ENCODE measurements at places on chromosomes 16 and 17.

- DNase-seq = peak; percentile 60
Measured at GRCh38 chr16:1048442-1049112, 24.0 kb upstream of the SSTR5 start.

DNA sequence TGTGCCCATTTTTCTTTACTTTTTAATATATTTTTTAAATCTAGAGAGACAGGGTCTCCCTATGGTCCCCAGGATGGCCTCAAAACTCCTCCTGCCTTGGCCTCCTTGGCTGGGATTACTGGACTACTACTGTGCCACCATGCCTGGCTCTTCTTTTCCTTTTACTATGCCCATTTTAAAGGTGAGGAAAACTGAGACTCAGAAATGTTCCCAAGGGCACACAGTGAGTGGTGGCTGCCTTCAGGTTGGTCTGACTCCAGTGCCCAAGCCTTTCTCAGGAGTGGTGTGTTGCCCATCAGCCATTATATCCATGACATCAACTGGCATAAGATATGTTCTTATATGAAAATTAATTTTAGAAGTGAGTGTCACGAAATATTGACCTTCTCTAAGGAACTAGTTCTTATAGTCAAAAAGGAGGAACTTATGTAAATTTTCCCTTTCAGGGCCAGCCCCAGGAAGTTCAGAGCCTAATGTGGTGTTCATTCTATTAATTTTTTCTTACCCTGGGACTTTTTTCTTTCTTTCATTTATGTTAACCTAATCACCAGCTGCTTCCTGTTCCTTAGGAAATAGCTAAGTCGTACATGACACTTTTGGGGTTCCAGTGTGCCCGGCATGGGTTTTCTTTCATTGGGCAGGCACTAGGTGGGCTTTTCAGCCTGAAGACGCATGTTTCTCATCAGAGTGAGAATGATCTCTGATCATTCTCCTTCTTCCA lies 17.9 kb upstream of the SPN start:
- DNase-seq = no peak

DNA sequence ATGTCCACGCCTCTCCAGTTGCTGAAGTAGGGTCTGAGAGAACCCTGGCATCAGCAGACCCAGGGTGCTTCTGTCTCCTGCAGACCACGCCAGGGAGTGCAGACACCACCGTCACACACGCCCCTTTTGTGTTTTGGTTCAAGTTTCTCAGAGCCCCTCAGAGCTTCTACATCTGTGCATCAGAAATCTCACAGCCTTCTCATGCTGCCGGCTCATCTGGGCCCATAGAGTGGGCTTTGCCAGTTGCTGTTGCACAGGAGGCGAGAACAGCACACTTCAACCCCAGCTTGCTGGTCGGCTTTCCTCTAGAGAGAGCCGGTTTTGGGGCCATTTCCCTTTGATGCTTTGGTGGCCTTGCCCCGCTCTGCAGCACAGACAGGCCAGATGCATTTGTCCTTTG lies 60.9 kb downstream of the PDPK1 start:
- DNase-seq = no peak

DNA sequence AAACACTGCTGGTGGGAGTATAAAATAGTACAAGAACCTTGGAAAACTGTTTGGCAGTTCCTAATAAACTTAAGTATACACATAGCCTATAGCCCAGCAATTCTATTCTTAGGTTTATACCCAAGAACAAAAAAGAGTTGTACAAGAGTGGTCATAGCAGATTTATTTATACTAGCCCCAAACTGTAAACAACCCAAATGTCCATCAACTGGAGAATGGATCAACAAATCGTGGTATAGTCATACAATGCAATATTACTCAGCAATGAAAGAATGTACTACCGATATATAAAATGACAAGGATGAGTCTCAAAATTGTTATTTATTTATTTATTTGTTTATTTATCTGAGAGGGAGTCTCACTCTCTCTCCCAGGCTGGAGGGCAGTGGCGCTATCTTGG lies 23.1 kb downstream of the GNGT2 start:
- no peak for DNase-seq

- DNase-seq = no peak
Measured at GRCh38 chr17:12580640-12581039, 85.0 kb upstream of the MYOCD start.

GRCh38 chr17:60138769-60139437 lies 10.9 kb upstream of the CA4 start:
- DNase-seq = no peak

GRCh38 chr16:85673529-85674417 lies 15.0 kb downstream of the GINS2 start:
- no peak for DNase-seq

DNA sequence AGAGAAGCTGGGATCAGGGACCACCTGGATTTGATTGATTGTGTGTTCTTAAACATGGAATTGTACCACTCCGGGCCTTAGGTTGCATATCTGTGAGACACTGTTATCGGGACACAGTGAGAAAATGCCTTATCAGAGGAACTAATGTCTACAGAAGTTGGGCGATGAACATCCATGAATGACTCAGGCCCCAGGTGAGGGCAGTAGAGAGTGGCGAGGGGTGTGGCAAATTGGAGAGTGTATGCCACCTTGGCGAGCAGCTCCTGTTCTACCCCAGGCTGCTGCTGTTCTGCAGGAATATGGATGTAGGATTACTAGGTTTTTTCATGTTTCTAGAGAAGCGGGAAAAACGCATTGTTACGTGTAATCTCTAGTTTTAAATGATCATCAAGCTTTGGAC lies 38.8 kb downstream of the CLEC16A start:
- DNase-seq = no peak

- no peak for DNase-seq
Measured at GRCh38 chr17:79836510-79836971, 2.7 kb downstream of the CBX4 start.

DNA sequence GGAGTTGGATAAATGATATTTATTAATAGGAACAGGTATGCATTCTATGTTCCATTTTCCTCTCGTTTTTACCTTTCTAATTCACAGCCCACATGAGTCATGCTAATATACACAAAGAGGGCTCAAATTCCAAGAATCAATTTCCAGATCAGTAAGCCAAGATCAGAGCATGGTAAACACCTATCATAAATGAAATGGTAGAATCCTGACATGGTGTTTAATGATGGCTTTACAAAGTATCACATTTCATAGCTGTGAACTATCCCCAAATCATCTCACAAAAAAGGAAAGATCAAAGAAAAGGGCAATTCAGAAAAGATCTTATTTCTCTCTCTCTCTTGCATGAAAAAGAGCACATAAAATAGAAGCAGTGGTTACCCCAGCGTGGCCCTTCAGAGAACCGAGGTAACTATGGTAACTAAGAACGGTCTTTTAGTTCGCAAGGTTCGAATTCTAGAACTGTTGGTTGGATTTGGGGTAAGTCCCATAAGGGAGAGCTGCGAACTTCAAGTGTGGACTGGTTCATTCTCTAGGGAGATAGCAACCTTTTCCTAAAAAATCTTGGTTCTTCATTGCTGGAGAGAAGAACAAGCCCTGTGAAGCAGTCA lies 73.0 kb downstream of the MARCHF10 start:
- DNase-seq = no peak

DNA sequence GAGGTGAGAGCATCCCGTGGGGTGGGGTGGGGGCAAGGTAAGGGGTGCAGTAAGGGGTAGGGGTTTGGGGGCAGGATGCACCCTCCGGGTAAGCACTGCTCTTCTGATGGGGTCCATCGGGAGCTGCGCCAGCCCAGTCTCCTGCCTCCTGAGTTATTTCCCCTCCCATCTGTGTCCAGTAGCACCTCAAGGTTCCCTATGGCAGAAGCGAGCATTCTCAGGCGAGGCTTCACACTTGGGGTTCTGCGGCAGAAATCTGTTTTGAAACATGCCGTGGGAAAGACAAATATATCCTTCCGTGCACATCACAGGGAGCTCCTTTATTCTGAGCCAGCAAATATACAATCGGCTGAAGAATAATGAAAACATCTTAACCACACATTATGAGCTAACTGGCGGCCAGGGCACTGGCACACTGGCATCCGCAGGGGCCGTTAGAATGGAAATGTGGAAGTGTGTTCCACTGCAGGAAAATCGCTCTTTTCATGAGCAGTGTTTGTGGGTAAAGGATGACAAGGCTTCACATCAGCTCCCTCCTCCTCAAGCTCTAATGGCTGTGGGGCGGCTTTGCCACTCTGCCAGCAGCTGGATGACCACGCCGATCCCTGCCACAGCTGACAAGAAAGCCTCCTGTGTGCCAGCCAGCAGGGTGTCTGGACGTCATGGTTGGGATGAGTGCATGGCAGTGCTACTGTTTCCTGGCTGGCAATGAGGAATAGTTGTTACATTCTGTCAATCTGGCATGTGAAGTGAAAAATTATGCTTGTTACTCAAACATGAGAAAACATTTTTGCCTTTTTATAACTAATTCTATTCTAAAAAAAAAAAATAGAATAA lies 20.0 kb downstream of the MTHFSD start:
- DNase-seq = no peak

DNA sequence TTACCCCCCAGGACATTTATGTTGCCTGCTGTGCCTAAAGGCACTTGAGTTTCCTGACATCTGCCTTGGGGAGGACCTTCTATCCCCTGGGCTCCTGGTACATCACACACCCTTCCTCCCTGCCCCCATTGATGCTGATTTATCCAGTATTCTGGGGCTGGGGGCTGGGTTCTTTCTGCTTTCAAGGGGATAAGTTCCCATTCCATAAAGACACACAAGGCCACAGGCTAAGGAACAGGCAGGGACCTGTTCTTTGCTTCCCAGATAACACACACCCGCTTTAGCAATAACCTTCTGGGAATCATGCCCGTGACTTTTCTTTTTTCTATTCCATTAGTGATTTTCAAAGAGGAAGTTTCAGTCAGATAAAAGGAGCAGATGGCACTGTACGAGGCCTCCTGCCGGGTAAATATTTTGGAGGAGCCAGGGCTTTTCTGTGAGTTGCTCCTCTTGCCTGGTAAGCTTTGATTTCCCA lies 30.6 kb downstream of the CHD9 start:
- no peak for DNase-seq

GRCh38 chr16:28482026-28482425 lies 9.8 kb downstream of the CLN3 start:
- DNase-seq = no peak

DNA sequence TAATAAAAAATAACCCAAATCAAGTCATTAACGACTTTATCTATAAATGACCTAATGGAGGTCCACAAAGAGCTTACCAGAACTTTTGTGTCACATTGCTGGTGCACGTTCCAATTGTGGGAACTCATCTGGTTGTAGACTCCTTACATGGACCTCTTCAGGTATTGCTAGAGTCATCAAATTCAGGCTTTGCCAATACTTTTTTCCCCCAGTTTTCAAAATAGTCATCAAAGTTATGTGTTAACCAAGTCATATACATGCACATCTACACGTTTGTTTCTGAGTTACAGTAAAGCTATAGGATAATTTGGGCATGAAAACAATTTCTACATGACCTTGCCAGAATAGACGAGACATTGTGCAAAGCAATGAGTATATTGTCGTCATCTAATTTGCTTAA lies 76.2 kb upstream of the ADAMTS18 start:
- no peak for DNase-seq

GRCh38 chr16:89798832-89799370 lies 17.5 kb downstream of the FANCA start:
- DNase-seq = no peak

- DNase-seq = no peak
Measured at GRCh38 chr17:43722269-43722619, 36.3 kb downstream of the SOST start.

DNA sequence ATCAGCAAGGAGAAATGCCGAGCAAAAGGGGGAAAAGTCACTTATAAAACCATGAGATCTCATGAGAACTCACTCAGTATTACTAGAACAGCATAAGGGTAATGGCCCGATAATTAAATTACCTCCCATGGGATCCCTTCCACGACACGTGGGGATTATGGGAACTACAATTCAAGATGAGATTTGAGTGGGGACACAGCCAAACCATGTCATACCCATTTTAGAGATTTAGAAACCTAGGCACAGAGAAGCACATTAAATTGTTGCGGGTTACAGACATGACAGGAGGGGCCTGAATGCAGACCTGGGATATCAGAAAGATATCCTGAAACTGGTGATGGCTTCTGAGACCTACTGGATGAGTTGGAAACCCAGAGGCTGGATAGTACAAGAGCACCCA lies 20.1 kb downstream of the ARHGAP17 start:
- DNase-seq = no peak

- DNase-seq = no peak
Measured at GRCh38 chr17:29140051-29140621, 40.1 kb downstream of the MYO18A start.

DNA sequence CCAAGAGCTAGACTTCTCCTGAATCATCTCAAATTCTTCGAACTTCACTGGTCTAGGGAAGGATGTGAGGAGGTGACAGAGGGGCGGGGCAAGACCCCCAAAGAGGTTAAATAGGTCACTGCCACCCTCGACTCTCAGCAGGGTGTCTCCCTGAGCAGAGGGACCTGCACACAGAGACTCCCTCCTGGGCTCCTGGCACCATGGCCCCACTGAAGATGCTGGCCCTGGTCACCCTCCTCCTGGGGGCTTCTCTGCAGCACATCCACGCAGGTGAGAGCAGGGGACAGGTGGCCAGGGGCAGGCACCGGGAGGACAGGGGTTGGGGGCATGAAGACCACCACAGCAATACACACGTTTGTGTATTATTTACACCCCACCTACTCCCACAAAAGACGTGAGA lies 9.2 kb downstream of the CCL17 start:
- DNase-seq = no peak

- DNase-seq = no peak
Measured at GRCh38 chr16:50235581-50235980, 30.8 kb upstream of the ADCY7 start.

DNA sequence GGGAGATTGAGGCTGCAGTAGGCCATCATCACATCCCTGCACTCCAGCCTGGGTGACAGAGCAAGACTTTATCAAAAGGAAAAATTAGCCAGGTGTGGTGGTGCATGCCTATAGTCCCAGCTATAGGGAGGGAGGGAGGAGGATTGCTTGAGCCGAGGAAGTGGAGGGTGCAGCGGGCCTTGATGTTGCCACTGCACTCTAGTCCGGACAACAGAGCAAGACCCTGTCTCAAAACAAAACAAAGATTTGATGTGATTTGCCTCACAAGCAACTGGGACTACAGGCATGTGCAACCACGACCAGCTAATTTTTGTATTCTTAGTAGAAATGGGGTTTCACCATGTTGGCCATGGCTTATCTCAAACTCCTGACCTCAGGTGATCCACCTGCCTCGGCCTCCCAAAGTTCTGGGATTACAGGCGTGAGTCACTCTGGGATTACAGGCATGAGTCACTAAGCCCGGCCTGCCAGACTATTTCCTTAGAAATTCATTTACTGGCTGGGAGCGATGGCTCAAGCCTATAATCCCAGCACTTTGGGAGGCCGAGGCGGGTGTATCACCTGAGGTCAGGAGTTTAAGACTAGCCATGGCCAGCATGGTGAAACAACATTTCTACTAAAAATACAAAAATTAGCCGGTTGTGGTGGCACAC lies 11.5 kb downstream of the UBE2G1 start:
- no peak for DNase-seq

- no peak for DNase-seq
Measured at GRCh38 chr17:60327134-60327900, 64.6 kb downstream of the USP32 start.

GRCh38 chr17:45048795-45049563 lies 2.5 kb downstream of the DCAKD start:
- DNase-seq = no peak

- no peak for DNase-seq
Measured at GRCh38 chr17:58360296-58361063, 8.5 kb upstream of the SUPT4H1 start.

GRCh38 chr17:77838748-77839697 lies 119.5 kb upstream of the TNRC6C start:
- no peak for DNase-seq
